Activated effector memory CD4-positive, alpha-beta T cell treated with anti-CD3 and anti-CD28 coated beads, Interleukin-2, amount 50 U/mL, for 16 hours (primary cell): ENCODE measurements at places on chromosomes 2 and 18.
A peak's percentile ranks its signal among the peaks of the same experiment; 100 is the strongest.

GRCh38 chr2:165105926-165106325 lies 97.9 kb downstream of the SCN3A start:
- no peak for DNase-seq

DNA sequence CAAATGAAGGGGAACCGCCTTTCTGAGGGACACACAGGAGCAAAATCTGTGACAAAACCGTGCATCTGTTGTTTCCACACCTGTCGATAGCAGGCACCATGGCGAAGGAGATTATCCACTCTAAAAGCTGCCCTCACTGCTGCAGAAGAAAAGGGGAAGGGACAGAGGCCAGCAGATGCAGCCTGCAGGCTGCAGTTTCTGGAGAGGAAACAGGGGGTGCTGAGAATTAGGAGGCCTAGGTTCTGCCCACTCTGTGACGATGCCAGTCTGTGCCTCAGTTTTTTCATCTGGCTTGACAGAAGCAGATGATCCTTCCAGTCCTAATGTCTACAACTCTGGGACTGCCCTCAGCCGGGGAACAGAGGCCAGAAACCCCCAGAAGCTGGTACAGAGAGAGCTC lies 17.7 kb downstream of the PAX8 start:
- DNase-seq: no peak

DNA sequence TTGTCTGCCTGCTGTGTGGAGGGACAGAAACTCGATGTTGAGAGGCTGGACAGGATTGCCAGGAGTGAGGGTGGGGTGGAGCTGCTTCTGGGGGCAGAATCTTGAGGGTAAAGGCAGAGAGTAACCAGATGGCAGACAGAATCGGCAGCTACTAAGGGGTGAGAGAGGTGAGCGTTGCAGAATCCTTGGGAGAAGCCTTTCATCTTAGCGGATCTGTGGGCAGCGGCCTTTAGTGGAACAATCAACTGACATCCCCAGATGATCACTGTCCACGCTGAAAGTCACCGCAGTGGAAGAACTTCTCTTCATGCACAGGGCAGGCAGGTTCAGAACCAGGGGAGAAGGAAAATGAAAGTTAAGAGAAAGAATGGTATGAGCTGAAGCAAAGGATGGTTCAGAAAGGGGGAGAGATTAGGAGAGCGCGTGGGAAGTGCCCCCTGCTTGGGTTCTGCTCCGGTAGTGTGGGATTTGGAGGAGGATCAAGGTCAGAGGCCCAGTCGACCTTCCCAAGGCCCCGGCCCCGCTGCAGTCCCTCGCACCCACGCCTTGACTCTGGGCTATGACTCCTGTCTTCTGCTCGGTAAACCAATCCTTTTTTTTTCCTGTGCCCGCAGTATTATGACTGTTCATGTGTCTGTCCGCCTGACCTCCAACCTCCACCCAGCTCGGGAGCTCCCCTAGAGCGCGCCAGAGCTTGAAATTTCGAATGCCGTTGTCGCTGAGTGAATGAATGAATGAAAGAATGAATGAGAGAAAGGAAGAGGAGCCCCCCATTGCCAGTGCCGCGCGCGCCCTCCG lies 584 bp downstream of the BOLA3 start:
- DNase-seq: no peak

GRCh38 chr18:57122936-57123510 lies 23.9 kb upstream of the BOD1L2 start:
- DNase-seq: no peak

- DNase-seq: peak; percentile 81
These were observed at the start of gene DPP4 for GRCh38 chr2:162073888-162074631. DPP4 (minus strand) TSS chr2:162074215; CDS start chr2:162073981, 234 bp downstream.

DNA sequence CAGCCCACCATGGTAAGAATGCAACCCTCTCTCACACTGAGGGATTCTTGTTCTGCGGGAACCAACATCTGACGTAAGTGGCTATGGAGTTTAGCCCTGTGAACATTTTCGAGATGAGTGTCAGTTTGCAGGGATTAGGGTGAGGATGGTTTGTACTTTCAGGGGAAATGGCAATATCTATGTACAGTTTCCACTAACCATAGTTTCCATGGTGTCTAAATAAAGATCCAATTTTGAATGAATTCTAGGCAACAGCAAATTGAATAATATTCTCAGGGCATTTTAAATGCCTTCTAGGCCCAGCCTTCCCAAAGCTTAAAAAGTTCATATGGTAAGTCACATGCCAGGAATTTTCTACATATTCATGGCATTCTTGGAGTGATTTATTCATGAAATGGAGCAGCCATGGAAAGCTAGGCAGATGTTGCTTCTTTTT lies 105.4 kb upstream of the MMADHC start:
- DNase-seq: no peak

- no peak for DNase-seq
These were observed 415.5 kb upstream of the SPHKAP start for GRCh38 chr2:228597032-228597431.

GRCh38 chr2:144516411-144516980 lies 3.4 kb downstream of the ZEB2 start:
- no peak for DNase-seq

DNA sequence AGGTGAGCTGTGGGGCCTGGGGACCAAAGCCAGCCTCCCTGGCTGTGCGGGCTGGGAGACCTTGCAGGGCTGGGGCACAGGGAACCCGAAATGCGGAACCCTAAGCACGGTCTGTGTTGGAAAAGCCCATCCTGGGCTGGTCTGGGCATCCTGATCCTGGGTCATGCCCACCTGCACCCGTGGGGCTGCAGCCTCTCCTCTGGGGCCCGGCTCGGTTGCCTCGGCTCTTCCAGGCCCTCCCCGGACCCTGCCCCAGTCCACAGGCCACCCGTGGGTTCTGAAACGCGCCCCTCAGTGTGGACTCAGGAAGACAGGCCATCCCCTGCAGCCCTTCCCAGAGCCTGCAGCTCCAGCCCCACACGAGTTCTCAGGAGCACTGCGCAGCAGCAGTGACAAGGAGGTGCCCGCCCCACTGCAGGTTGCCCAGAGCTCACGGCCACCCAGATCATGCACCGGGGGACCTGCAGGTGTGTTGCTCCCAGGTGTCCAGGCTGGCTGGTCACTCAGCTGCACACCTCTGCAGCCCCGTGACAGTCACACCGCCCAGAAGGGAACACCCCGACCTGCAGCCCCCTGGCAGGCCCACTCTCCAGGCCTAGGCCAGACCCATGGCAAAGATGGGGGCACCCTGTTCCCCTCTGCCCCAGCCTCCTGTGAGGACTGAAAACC lies 12.2 kb upstream of the NFATC1 start:
- DNase-seq: peak; percentile 61

- DNase-seq: no peak
These were observed 60.9 kb downstream of the RIF1 start for GRCh38 chr2:151470556-151470955.

DNA sequence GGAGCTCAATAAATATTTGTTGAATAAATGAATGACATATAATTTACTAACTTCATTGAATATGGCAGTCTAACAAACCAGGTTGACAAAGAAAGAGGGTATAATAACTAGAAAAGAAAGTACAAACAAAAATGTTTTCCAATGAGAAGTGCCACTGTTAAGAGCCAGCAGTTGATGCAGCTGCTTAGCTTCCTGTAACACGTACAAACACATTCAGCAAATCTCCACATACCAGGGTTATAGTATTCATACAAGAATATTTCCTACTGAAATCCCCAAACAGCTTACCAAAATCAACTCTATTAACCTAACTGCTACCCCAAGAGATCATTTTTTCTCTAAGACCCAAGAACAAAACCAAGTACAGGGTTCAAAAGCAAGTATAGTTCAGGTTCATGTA lies 77.7 kb downstream of the THADA start:
- DNase-seq: no peak

- DNase-seq: no peak
These were observed 255.9 kb upstream of the MYT1L start for GRCh38 chr2:2586931-2587330.

GRCh38 chr2:64809216-64809615 lies 155.5 kb upstream of the SERTAD2 start:
- DNase-seq: no peak

DNA sequence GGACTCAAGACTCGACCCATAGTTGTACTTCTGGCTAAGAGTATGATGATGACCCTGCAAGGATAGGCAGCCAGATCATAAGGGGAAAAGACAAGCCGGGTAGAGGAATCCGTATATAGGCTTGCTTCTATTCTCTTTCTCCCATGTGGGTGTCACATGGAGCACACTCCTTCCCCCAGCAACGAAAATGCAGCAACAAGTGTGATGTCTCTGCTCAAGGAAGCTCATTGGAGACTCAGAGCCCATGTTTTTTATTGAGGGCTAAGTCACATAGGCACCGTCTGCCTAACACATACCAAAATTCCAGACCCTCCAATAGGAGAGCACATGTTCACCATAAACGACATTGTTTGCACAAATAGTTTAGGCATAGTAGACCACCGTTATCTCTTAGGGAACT lies 6.3 kb downstream of the ZNF2 start:
- no peak for DNase-seq

GRCh38 chr2:207318181-207318628 lies 152.5 kb upstream of the KLF7 start:
- DNase-seq: no peak

DNA sequence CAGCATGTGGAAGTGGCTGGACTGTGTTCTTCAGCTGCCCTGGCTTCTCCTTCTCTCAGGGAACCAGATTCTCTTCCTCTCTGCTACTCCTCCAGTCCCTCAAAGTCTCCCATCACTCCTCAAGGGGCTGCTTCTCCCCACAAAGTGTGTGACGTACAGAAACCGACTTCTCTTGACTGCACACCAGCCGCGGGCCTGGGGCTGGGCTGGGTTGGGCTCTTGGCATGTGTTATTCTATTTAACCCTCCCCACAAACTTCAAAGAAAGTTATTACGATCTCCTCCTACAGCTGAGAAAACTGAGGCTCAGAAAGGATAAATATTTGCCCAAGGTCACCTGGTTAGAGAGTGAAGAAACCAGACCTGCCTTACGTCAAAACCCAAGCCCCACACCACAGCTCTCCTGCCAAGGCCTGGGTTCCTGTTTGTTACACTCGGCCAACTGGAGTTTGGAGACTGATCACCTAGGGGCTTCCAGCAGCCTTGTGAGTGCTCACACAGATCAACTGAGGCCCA lies 269.0 kb downstream of the TFCP2L1 start:
- no peak for DNase-seq

DNA sequence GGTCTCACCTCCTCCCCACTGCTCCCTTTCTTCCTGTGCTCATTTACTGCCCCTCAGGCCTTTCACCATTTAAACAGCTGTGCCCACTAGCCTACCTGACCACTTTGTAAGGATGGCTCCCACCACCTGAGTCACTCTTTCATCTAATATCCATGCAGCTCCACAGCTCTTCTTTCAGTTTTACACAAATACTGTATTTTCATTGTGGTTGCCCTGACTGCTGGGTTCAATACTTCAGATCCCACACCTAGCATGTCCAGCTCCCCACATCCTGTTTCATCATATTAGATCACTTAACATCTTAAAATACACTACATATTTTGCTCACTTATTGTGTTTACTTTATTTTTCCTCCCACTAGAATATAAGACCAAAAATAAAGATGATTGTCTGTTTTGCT lies 1110.6 kb downstream of the TSN start:
- no peak for DNase-seq

DNA sequence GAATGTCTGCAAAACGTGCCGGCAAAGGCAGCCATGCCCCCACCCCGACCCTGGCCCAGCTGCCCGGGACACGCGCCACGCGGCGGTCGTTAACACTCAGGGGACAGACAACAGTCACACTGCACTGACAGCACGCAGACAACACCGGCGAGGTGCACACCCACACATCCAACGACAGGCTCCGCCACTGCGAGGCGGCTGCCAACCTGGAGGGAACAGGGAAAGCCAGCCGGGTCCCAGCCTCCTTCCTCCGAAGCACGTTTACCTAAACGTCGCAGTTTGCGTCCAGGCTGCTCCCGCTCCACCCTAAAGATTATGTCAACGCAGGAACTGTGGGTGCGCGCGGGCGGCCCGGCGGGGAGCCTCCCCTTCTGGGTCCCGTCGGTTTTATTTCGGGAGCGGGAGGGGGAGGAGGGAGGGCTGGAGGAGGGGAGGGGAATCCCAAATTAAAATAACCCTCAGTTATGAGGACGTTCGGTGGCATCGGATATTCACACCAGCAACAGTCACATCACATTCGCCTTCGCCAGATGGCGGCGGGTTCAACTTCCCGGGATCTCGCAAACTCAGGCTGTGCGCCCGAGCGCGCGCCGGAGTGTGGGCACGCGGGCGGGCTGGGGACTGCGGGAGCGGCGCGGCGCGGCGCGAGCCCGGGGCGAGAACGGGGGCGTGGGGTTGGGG lies 644 bp downstream of the PTGR3 start:
- peak; percentile 80 for DNase-seq

GRCh38 chr2:100292022-100292580 lies 30.2 kb downstream of the LONRF2 start:
- peak; percentile 80 for DNase-seq

DNA sequence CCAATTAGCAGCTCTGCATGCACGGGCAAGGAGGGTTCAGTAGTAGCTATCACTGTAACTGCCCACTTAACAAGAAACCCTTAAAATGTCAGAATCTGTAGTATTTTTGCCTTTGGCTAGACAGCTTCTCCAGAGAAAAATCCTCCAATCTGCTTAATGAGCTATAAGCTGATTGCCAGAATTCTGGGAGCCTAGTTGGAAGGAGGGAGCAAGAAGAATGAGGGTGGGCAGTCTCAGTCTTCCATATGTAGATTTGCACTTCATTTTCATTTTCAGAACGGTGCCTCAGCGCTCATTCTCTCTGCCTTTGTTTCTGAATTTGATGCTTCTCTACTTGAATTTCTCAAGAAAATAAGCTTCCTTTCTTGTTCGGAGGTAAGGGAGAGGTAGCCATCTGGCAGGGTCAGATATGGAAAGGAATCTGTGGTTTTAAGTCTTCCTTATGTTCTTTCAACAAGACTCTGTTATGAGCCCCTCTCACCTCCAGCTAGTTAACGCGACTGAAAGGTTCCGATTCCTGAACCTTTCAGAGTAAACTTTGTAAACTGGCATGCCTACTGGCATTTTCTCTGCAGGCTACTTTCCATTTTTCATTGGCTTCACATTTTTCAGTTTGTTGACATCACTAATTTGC lies 53.5 kb downstream of the HNRNPLL start:
- no peak for DNase-seq

DNA sequence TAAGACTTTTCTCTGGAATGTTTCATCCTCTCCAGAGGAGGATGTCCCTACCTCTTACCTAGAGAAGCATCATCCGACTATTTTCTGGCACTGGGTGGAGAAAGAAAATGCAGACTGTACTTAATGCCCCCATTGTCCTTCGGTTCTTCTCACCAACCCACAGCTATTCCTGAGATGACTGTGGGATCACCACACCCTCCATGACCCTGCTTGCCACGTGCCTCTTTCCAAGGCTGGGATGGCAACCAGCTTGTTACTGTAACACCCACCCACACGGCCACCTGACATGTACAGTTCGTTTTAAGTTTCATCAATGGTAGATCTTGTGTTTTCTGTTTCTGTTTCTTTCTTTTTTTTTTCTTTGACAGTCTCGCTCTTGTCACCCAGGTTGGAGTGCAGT lies 365.2 kb downstream of the FBXO15 start:
- DNase-seq: no peak

DNA sequence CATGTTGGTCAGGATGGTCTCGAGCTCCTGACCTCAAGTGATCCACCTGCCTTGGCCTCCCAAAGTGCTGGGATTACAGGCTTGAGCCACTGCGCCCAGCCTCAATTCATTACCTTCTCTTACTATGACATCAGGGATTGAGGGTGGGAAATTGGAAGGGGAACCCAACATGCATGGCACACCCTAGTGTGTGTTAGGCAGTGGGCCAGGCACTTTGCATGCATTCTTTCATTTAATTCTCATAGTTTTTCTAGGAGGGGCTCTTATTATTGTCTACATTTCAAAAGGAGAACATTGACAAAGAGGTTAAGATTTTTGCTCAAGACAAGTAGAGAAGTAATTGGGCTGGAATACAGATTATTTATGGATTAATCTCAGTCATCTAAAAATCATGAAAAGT lies 10.9 kb upstream of the DNAJB2 start:
- no peak for DNase-seq
